Stimulated activated CD8-positive, alpha-beta memory T cell treated with anti-CD3 and anti-CD28 coated beads, Interleukin-4, amount 100 ng/mL, for 48 hours (primary cell): ENCODE measurements at places on chromosomes 5 and 9.

DNA sequence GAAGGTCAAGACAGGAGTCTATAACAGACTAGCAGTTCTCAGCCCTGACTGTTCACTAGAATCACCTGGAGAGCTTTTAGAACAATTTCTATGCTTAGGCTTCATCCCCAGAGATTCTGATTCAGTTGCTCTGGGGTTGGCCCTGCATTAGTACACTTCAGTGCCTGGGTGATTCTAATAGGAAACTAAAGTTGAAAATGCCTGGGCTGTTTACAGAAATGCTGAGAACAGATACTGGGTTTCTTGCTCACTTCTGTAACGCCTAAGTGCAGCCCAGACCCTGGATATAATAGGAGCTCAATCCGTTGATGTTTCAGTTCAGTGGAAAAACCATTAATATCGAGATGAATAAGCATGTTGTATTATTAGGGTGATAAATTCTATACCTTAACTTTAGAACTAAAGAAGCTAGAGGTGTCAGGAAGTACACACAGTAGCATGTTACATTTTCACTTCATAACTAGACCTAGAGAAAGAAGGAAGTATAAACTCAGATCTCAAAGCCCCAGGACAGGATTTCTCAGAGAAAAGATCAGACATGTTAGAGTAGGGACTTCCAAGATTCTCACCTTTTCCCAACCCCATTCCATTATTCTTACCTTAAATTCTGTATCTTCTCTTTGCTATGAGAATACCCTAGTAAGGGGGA is 20.4 kb downstream of the HAVCR2 start:
- DNase-seq = no peak

DNA sequence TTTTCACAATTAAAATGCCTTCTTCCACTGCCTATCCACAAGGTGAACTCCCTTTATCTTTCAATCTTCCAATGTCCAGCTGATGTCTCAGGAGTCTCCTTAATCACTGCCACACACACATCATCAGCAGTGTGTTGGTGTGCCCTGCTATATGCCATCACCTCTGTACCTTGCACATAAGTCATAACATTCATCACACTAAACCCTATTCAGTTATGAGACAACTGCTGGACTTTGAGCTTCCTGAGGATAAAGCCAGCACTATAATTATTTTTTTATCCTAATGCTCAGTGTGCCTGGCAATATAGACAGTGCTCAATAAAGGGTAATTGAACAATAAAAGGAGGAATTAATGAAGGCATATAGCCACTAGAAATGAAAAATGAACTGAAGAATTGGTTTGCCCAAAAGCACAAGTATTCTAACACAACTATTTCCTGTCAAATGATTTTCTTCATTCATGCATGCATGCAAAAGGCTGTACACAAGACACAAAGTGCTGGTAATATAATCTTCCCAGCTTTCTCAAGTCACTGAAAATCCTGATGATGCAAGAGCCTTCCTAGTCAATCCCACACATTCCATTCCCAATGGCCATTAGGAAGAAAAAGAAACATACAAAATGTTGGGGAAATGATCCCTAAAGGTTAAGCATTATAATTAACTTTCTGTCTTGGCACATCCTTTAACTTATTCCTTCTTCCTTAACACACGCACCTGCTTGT is 32.4 kb downstream of the LPAR1 start:
- DNase-seq = no peak

GRCh38 chr5:111432883-111433536 is 79.3 kb downstream of the STARD4 start:
- DNase-seq = no peak

GRCh38 chr9:23556459-23556858 is 269.6 kb downstream of the ELAVL2 start:
- no peak for DNase-seq

GRCh38 chr5:16484081-16484480 is 18.5 kb upstream of the ZNF622 start:
- no peak for DNase-seq

DNA sequence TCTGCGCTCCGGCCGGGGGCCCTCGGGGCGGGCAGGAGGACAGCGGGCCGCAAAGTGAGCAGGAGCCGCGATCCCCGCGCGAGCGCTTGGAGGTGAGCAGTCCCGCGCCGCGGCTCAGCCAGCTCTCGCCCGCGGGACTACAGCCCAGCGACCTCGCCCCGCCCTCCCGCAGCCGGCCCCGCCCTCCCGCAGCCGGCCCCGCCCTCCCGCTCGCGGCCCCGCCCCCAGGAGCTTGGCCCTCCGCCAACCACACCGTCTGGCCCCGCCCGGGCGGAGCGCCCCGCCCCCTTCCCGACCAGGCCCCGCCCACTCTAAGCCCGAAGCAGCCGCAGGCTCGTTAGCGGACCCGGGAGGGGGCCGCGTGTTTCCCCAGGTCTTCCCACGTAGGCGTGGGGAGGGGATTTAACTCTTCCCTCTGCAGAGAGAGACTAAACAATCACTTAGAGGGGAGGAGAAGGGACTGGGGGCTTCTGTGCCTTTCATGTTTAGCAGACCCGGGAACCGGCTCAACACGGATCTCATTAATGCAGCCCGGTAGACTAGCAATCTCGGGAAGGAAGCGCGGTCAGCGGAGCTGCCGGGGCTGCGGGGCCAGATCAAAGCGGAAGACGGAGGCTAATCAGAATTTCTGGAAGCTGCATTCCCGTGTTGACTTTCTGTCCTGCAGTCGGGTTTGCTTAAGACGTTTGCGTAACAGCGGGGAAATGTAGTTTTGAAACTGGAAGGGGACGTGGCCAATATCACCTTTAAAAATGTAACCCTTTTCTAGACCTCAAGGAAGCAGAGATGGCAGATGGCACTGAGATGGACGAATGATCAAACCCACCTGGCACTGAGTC is at the start of gene MYO10:
Gene MYO10 (minus strand): TSS at position 139 of the 839 bp plus-strand sequence. CDS start 480 bp downstream, outside the sequence.
- peak; percentile 81 for DNase-seq

GRCh38 chr9:116234081-116234480 is 80.5 kb downstream of the PAPPA start:
- DNase-seq = no peak

DNA sequence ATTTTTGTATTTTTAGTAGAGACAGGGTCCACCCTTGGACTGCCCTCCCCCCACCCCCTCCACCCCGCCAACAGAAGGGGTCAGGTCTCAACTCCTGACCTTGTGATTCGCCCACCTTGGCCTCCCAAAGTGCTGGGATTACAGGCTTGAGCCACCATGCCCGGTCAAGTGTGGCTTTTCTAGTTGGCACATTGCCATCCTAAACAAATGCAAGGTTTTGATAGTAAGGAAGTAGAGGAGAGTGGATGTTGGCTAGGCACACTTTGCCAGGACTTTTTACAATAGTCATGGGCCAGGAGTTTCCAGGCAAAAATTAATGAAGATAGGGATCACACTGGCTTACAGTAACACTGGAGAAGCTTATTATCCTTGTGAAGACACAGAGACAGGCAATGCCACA is 62.4 kb downstream of the GALNT12 start:
- no peak for DNase-seq

GRCh38 chr5:14183187-14183939 is 40.2 kb downstream of the TRIO start:
- no peak for DNase-seq

DNA sequence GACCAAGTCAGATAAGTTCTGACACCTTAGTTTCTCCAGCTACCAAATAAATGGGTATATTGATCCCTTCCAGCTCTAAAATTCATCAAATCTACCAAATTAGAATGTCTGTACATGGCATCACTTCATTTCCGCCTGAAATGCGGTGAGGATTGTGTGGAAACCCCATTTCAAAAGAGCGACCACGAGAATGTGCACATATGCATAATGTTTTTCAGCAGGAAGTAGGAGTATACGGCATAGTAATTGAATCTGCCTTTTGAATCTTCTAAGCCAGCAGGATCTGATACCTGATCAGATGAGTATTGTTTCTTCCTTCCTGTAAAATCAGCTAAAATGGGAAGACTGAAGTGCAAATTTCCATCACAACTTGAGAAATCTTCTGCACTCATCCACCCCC is 418.6 kb downstream of the TMEM38B start:
- DNase-seq = no peak

DNA sequence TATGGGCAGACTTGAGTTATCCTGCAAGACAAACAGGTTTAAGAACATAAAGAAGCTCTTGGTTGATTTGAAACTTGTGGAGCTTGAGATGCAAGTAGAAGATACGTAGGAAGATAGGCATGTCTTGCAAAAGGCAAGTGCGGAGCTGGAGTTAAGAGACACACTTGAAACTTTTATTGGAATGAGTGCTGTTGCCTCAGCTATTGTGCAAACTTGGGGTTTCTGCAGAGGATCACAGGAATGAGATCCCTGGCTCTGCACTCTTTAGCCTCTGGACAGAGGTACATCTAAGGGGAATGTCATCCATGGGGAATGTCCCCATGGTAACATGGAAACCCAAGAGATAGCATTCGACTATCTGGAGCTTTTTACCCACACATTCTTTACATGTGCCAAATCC is 121.1 kb downstream of the ADCY2 start:
- DNase-seq = no peak

DNA sequence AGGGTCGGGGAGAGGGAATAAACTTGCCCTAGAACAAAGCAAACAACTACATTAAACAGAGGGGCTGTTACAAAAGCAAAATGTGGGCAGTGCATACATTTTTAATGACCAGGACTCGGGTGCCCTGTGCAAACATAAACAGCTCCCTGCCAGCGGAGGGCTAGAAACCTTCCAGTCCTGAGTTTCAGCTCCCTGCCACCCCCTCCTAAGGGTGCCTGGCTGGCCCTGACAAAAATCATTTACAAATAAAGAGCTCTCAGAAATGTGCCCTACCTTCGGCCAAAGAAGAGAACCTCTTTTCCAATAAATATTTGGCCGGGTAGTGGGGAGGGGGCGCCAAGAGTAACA is 29.5 kb downstream of the FOXD1 start:
- no peak for DNase-seq

DNA sequence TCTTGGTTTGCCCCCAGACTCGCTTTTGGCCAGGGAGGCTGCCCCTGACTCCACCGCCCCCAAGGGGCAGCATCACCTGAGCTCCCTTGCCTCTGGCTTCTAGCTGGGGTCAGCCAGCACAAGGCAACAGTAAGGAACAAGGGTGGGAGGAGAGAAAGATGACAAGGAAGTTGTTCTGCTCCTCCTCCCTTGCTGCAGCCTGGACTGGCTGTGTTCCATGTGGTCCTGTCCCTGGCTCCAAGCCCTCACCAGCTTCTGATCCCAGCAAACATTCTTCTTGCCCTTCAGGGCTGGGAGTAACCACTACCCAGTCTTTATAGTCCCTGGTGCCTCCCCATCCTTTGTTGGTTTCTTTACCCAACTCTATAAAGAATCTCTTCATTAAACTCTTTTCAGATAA is 100.3 kb upstream of the SPIN1 start:
- no peak for DNase-seq

DNA sequence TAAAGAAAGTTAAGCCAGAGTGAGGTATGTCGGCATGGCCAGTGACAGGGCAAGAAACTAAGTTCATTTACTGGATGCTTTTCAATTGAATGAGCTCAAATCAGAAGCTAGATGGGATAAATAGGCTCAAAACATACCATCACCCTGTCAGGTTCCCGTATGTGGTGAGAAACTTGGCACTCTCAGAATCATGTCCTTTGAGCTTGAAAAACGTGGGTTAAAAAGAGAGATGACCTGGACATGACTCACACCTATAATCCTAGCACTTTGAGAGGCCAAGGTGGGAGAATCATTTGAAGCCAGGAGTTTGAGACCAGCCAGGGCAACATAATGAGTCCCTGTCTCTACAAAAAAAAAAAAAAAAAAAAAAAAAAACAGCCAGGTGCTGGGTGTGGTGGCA is 121.7 kb upstream of the RGMB start:
- no peak for DNase-seq

- no peak for DNase-seq
Observed at GRCh38 chr5:125603321-125603720, 819.9 kb upstream of the GRAMD2B start.

GRCh38 chr5:39716532-39717028 is 291.8 kb upstream of the DAB2 start:
- peak; percentile 29 for DNase-seq

- no peak for DNase-seq
Observed at GRCh38 chr5:32928761-32929160, 217.6 kb downstream of the NPR3 start.

GRCh38 chr5:157955541-157956172 is 96.7 kb upstream of the CLINT1 start:
- no peak for DNase-seq

- no peak for DNase-seq
Observed at GRCh38 chr5:167831754-167832504, 459.5 kb upstream of the WWC1 start.

DNA sequence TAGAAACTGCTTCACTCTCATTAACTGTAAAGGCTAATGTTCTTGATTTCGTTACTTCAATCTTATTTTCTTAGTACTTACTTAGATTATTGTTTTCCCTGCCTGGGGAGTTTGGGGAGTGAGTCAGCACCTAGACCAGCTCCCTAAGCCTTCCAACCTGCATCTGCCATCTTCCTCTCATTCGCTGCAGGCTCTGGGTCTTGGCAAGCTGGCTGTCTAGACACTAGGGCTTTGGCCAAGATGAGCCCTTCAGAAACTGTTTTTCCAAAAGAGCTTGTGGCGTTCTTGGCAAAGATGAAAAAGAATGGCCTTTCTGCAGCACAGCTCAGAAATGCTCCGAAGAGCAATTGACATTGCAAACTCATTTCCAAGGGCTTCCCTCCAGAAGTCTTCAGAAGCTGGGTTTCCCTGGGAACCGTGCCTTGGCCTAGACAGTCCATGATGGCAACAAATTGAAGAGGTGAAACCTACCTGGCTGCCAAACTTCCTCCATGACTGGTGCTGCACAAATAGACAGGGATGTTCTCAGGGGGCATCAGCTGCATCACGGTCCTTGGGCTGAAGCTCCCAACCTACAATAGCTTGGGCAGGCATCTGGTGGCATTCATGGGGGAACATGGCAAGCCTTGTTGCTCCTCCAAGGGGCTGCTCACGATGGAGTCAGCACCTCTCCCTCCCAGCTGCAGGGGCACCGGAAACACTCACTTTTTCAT is 76.6 kb downstream of the NSUN2 start:
- no peak for DNase-seq

GRCh38 chr5:107636555-107636954 is 34.2 kb downstream of the EFNA5 start:
- DNase-seq = no peak

- DNase-seq = no peak
Observed at GRCh38 chr9:18473652-18474279, at the start of gene ADAMTSL1. Gene ADAMTSL1, plus strand, starts transcription at chr9:18474153. Its CDS starts 80 bp downstream, at chr9:18474233.

DNA sequence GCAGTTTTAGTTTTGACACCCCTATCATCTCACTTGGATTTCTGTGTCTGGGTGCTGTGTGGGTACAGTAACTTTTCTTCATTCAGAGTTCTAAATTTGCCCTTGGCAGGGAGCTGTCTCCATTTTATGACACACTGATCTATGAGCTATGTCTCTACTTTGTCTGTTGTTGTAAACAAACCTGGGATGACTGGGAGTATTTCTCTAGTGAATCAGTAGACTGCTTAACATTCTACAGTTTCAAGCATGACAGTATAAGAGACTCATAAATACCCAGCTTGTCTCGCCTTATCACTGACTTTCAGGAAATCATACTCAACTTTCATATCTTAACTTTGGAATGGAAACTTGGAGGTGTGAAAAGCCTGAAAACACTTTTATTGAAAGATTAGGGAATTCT is 212.1 kb upstream of the NUDT12 start:
- DNase-seq = no peak
